Stomach (tissue), 19 donors: ENCODE measurements at places on chromosomes 6 and 20. TPM values are rescaled to one million over a fixed set of nuclear protein-coding genes. Genes with fewer than 3 reads are reported as not detected.
A peak's percentile ranks its signal among the peaks of the same experiment; 100 is the strongest.

SPINT3 gene
- not detected for total RNA-seq

MCHR2 gene
- not detected for total RNA-seq

CCN6 gene
- not detected for total RNA-seq

TREML2 gene
- total RNA-seq: not detected

- no peak for DNase-seq
Measured at GRCh38 chr6:33513213-33513612, 58.8 kb downstream of the ZBTB9 start.

DNA sequence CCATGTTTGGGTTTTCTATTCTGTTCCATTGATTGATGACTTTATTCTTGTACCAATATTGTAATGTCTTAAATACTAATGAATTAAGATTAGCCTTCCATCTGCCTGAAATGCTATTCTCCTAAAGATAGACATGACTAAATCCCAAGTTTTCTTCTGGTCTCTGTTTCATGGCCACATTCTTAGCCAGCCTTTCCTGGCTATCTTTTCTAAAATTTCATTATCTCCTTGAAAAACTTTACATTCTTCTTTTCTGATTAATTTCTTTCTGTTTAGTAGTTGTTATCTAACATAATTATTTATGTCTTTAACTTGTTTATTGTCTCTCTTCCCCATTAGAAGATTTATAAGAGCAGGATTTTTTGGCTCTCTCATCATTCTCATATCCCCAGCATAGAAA, 4.4 kb upstream of the PRIM2 start:
- DNase-seq: no peak

- DNase-seq: no peak
Measured at GRCh38 chr6:147710890-147711289, 202.4 kb downstream of the SAMD5 start.

GRCh38 chr6:53795702-53796450, 1.1 kb downstream of the LRRC1 start:
- peak; percentile 76 for DNase-seq

GRCh38 chr20:21526776-21527175, 12.9 kb upstream of the NKX2-2 start:
- DNase-seq: no peak

DNA sequence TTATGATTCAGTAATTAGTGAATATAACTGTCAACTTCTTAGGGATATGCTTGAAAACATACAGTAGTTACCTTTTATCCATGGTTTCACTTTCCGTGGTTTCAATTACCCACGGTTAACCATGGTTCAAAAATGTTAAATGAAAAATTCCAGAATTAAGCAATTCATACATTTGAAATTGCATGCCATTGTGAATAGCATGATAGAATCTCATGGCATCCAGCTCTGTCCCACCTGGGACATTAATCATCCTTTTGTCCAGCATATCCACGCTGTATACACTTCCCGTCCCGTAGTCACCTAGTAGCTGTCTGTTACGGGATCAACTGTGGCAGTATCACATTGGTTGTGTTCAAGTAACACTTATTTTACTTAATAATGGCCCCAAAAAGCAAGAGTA, 781.7 kb upstream of the CITED2 start:
- no peak for DNase-seq

- no peak for DNase-seq
Measured at GRCh38 chr6:94894300-94894699, 683.0 kb upstream of the MANEA start.

GRCh38 chr6:74283532-74283931, 587.5 kb downstream of the CD109 start:
- DNase-seq: no peak

DNA sequence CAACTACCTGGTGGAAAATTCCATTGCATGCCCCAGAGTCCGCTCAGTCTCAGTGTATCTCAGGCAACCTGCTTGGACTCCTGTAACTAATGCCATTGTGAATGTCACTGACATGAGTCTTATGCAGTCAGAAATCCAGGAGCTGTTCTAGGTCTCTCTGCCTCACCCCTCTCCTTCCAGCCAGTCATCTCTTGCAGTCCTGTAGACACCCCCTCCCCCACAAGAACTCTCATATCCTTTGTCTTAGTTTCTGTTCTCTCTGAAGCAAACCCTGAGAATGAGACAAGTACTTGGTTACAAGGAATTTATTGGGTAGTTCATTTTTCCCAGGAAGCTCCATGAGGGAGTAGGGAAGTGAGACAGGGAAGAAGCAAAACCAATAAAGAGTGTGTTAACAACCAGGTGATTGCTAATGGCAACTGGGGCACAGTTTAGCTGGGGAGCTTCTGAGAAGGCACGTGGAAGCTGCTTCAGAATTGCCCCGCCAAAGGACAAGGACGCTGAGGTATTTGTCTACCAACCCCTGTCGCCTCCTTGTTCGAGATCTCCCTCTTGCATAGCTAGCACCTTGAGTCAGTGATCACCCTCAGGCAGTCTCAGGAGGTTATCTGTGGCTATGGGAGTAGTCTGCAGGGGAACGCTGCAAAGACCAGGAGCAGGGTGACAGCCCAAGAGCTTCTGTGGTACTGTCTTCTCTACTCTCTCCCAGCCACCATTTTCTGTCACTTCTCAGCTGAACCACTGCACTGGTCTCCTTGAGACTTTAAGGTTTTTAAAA, 911.4 kb upstream of the FLRT3 start:
- no peak for DNase-seq

DNA sequence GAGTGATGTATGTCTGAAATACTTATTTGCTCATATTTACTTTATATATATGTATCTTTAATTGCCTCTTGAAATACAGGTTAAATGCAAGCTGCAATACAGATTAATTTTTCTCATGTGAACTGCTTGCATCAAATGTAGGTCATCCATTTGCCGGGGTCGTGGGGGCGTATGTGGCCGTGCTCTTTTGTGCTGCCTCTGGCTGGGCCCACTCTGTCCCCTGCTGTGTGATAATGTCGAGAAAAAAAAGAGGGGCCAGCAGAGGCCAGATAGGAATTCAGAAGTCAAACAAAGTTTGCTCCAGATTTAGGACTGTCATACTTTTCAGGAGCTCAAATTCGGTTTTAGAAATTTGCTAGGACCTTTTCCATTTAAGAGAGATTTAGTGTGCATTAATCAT, 459.6 kb upstream of the SOX4 start:
- DNase-seq: no peak

GRCh38 chr20:18511571-18511970, 3.8 kb downstream of the SEC23B start:
- no peak for DNase-seq

GRCh38 chr6:70298068-70298467, 4.8 kb downstream of the COL9A1 start:
- DNase-seq: no peak

GRCh38 chr20:3987296-3987695, 28.1 kb downstream of the RNF24 start:
- DNase-seq: no peak

DNA sequence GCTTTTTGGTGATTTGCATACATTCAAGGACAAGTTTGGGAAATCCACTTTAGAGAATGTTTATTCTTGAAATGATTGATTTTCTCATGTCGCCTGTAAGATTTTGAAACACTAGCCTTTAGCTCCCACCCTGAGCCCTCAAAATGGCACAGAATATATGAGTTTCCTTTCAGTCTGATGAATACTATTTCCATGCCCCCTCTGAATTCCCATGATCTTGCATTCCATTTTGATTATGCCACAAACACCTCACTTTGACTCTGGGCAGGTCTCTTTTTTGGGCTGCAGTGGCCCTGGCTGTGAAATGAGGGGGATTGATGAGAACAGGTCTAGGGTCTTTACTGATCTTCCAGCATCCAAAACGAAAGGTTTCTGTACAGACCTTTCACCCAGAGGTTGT, 50.4 kb downstream of the SULF2 start:
- DNase-seq: no peak

GRCh38 chr6:150177952-150178520, 35.2 kb downstream of the PPP1R14C start:
- DNase-seq: peak; percentile 80

DNA sequence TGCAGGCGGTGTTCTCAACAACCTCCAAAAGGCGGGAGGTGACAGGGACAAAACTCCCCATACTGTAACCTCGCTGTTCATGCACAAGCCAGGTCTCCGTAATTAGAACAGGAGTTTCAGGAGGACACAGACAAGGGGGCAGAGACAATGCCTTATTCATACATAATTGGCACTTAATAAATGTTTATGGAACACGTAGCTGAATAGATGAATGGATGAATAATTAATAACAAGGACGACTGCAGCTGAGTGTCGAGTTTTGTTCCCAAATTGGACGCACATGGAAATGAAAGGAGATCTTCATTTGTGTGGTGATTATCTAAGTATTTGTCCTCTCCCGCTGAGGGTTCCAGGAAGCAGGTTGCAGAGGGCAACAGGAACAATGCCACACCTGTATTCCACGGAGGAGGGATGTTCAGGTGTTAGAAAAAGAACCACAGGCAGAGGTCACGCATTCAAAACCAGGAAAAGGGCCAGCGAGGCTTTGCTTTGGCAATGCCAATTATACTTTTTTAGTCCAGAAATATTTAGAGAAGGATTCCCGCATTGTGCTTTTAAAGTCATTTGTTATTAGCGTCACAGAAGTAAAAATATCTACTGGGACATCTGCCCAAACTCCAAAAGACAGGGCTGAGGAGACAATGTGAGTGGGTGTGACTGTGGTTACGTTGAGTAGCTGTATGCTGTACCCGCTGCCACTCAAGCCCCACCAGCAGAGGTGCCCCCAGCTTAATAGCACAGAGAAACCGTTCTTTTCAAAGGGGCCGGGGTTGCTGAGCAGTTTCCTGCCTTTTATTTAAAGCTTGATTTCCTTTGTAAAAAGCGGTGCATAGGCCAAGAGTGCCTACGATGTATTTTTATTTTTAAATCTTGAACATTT, 123.3 kb downstream of the PXDC1 start:
- peak; percentile 30 for DNase-seq

DNA sequence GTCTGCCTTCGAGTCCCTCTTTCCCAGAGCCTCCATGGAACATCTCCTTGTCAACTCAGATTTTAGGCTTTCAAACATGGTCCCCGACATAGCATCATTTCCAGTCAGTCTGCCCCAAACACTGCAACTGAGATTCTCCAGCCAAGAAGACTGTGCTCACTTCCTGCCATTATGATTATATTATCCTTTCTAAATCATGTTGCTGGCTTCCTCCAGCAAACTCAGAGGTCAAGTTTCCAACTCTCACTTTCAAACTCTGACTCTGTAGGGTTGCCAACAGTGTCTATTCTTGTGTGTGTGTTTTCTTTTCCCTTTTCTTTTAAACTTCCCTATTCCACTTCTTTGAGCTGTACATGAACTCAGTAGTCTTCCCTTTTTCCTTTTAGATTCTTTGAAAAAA, 61.2 kb upstream of the TRAF3IP2 start:
- peak; percentile 51 for DNase-seq

DNA sequence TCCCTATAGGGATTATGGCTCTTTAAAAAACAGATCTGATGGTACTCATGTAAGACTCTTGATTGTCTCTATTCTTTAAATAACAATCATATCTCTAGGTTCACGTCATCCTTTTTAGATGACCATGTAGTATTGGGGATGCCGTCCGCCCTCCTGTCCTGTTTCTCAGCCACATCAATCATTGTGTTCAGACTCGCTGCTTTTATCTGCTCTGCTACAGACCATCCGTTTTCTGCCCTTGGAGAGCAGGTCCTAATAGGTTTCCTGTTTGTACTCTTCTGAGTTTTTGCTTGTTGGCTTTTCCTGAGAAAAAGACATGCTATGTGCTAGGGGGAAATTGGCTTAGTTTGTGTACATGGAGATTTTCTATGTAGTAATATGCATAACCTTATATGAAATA, 76.8 kb downstream of the SASH1 start:
- no peak for DNase-seq

DNA sequence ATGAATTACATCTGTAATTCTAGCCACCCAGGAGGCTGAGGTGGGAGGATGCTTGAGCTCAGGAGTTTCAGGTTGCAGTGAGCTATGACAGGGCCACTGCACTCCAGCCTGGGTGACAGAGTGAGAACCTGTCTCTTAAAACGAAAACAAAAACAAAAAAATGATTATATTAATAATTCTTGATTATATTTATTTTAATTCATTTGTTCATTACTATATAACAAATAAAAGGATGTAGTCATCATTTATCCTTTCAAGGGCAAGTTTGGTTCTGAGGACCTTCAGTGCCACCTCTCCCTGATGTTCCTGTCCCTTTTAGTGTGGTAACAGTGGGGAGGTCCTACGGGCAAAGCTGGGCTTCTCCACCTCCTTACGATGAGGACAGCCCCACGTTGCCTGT, 167.1 kb upstream of the SCGN start:
- no peak for DNase-seq
